ENCODE measurements at places on chromosomes 4 and X. TPM values are rescaled to one million over a fixed set of nuclear protein-coding genes. Genes with fewer than 3 reads are reported as not detected.

Gene TMEM164
- 43.2 TPM for polyA plus RNA-seq

Gene TMEM35A
- polyA plus RNA-seq = 3.2 TPM

Gene MRFAP1L1
- 49.0 TPM for polyA plus RNA-seq

Gene SLC2A9
- not detected for polyA plus RNA-seq

Gene SH3RF1
- 16.4 TPM for polyA plus RNA-seq

Gene S100P
- polyA plus RNA-seq = 110 TPM

Gene FAM133A
- 0.06 TPM for polyA plus RNA-seq

Gene TIMM17B
- polyA plus RNA-seq = 38.4 TPM

Gene DUX4
- polyA plus RNA-seq = not detected

Gene HHIP
- 0.60 TPM for polyA plus RNA-seq
